NCI-H460 (cell line): ENCODE measurements at places on chromosomes 3 and 15.

- DNase-seq, result no peak
These were observed 330.7 kb upstream of the SLCO3A1 start for GRCh38 chr15:91522605-91523332.

- DNase-seq, result no peak
These were observed 42.9 kb upstream of the LPP start for GRCh38 chr3:188111002-188111584.

DNA sequence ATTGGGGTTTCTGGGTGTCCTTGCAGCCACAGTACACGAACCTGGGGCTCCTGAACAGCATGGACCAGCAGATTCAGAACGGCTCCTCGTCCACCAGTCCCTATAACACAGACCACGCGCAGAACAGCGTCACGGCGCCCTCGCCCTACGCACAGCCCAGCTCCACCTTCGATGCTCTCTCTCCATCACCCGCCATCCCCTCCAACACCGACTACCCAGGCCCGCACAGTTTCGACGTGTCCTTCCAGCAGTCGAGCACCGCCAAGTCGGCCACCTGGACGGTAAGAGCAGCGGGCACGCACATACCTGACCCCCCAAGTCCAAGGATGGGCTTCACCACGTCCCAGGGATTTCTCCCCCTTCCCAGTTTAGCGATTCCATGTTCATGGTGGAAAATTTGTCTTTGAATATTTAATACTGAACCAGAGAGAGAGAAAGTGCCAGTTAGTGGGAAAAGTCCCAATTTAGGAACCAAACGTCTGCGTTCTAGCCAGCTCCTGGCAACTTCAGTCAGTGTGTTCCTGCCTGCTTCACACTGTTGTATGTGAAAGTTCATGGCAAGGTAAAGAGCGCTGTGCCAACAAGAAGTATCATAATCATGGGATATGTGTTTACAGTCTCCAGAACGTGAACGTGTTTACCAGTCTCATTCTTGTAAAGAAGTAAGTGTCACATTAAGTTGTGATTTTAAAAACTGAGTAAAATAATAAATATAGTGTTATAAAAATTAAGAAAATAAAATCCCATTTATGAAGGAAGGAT lies 177.2 kb downstream of the TP63 start:
- no peak for DNase-seq

GRCh38 chr15:98428253-98428989 lies 219.9 kb upstream of the IGF1R start:
- peak; percentile 45 for DNase-seq

DNA sequence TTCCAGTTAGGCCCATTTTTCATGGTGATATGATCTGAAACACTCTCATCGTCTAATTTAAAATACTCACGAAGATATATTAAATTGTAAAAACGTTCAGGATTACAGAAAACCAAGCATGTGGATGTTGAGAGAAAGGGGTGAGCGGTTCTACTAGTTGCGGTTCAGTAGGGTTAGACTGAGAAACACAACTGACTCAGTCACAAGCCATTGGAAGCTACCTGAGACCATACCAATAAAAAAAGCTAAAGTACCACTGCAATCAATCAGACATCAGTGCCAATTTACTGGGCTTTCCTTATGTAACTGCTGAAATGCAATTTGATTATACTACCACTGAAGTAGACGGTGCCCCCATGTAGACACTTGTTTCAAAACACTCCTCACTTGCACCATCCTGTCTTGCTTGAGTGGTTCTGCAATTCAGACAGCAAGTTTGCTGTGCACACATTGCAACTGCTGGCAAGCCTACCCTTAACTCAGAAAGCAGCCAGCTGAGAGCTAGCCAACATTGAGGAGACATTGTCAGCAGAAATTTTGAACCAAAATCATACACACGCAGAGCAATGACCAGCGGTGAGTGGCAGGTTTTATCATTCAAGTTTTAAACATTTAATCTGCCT lies 368.7 kb upstream of the ARHGEF26 start:
- no peak for DNase-seq

DNA sequence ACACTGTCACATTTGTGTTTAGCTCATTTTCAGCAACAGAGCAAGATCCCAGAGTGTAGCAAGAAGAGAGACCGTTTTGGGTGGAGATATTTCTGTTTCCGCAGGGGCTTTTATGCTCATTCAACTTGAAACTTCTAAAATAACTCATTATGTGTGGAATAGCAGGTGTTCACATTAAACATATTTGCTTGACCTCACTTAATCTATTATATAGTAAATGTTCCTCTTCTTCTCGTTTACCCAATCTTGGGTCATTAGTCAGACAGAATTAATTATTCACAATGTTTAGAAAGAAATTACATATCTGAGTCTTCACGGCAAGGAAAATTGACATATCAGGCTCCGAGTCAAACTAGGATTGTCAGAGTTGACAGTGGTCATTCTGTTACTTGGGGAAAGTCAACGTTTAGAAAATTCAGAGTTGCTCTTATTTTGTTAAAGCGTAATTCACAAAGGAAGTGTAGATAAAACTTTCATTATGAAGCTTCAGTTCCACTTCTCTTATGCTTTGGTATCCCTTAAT lies 222.9 kb downstream of the TPRG1 start:
- DNase-seq, result no peak

GRCh38 chr3:197376020-197376419 lies 77.6 kb upstream of the DLG1 start:
- no peak for DNase-seq

- no peak for DNase-seq
These were observed 453.2 kb downstream of the EPHB1 start for GRCh38 chr3:135248213-135248612.

DNA sequence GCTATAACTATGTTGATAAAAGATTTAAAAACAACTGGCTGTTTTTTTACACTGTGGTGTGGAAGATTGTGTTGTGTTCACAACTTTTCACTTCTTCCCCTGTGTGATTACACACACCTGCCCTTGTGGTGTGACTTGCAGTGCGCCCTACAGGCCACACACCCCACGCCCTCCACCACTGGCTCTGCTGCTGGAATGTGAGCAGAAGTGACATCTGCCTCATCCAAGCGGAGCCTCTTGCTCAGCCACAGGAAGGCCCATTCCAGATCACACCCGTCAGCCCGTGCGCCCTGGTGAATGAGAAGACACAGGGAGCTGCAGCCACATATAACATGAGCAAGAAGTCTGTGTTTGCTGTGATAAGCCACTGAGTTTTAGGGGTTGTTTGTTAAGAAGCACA lies 7.0 kb downstream of the CCR2 start:
- DNase-seq, result no peak

DNA sequence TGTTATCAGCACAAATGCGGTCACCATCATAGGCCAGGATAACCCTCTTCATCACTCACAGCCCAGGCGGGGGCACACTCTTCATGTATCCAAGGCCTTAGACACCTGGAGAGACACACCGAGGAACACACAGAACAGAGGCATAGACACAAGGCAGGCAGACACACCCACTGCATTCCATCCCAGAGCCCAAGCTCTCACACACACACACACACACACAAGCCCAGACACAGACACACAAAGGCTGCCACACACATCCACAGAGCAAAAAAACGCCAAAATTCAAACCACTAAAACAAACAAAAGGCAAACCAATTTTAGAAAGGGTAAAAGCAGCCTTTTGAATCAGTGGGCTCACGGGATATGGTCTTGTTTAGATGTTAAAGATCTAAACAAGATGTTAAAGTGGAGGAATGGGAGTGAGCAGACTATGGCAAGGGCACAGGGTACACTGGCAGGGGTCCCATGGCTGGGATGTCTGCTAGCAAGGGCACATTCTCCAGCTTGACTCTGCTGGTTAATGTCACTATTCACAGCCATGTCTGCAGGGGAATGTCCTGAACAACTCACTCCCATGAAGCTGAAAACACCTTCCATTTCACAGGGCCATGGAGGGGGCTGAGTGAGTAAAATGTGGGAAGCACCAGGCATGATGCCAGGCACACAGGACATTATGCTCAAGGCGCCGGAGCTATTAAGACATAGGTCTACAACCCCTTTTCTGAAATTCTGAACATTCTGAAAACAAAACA lies 14.9 kb upstream of the CRABP1 start:
- no peak for DNase-seq
